ENCODE measurements at places on chromosomes 7 and 10. TPM values are rescaled to one million over a fixed set of nuclear protein-coding genes. Genes with fewer than 3 reads are reported as not detected.

Gene SAMD9L
- polyA plus RNA-seq = 7.7 TPM

Gene HOXA5
- polyA plus RNA-seq = 7.9 TPM

Gene CHAT
- not detected for polyA plus RNA-seq

Gene SFMBT2
- 8.6 TPM for polyA plus RNA-seq

Gene PRR15
- polyA plus RNA-seq = not detected

Gene CNTNAP2
- polyA plus RNA-seq = 7.6 TPM

Gene AFAP1L2
- 31.0 TPM for polyA plus RNA-seq

Gene ALOX5
- polyA plus RNA-seq = 0.50 TPM

Gene RBP4
- 3.8 TPM for polyA plus RNA-seq

DNA sequence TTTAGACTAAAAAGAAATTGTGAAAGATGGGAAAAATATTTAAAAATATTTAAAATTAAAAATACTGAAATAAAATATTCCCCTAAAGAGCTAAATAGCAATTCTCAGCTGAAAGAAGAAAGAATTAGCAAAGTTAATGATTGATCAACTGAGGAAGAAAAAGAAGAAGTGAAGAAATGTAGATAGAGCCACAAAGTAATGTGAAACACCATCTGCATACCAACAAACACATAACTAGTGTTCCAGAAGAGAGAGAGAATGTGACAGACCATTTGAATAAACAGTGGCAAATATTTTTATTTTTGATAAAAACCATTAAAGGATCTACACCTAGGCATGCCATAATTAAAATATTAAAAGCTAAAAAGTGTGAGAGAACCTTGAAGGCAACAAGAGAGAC lies 784.5 kb upstream of the ZWINT start:
- no peak for DNase-seq

- no peak for DNase-seq
Observed at GRCh38 chr7:112897839-112898431, 107.7 kb upstream of the TMEM168 start.

DNA sequence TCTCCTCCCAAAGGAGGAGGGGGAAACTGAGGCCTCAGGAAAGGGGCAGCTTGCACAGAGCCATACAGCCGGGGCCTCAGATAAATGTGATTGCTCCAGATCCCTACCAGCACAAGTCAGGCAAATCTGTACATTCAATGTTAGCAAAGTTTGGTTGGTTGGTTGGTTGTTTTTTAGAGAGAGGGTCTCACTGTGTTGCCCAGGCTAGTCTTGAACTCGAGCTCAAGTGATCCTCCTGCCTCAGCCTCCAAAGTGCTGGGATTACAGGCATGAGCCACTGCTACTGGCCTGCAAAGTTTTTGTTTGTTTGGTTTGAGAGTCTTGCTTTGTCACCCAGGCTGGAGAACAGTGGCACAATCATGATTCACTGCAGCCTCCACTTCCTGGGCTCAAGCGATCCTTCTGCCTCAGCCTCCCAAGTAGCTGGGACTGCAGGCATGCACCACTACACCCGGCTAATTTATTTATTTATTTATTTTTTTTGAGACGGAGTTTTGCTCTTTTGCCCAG lies 30.0 kb upstream of the TNRC18 start:
- DNase-seq = no peak

DNA sequence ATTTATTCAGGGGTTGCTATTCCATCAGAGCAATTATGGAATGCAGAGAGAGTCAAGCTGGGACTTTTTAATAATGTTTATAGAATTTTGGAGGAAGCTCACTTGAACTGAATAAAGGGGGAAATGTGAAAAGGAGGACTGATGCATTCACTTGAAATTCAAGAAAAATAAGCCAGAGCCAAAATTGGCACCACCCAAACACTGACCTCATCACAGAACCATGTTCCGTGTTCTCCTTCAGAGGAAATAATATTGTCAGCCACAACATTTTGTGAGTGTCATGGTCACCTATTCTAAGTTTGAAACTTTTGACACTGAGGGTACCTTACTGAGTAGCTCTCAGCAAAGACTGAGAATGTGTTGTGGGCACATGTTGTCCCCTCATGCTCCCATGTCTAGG lies 207.0 kb downstream of the ANK3 start:
- no peak for DNase-seq

- no peak for DNase-seq
Observed at GRCh38 chr10:43574906-43575305, 490 bp upstream of the ZNF239 start.

DNA sequence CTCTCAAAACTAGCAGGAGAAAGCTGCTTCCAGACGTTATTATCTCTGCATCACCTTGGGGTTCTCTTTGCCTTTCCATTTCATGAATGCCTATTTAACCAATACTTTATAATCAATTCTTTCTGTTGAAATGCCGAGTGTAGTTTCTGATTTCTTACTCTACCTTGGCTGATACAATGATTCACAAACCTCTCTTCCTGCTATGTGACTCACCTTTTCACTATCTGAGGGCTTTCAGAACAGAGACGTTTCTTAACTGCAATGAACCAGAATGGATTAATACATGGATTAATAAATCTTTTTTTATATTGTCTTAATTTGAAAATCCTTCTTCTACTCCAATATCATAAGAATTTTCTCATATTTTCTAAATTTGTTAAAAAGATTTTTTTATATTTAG lies 46.4 kb upstream of the ZNF746 start:
- DNase-seq = no peak

GRCh38 chr7:12788591-12788990 lies 101.2 kb downstream of the ARL4A start:
- no peak for DNase-seq

DNA sequence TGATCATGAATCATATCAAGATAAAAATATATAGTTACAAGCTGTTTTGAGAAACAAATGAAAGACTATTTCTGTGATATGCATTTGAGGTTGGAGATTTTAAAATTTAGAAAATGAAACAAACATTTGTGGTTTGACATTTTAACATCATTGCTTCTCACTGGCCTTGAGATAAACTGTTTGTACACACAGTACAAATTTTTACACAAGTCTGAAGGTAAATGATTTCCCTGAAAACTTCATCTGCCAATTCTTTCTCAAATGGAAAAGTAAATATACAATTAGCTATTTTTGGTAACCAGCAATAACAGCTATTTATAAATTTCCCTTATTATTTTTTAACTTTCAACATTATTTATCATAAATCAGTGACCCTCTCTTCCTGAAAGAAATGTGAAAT lies 38.6 kb downstream of the ZNF800 start:
- no peak for DNase-seq

GRCh38 chr7:96901822-96902445 lies 103.4 kb upstream of the DLX6 start:
- DNase-seq = no peak

DNA sequence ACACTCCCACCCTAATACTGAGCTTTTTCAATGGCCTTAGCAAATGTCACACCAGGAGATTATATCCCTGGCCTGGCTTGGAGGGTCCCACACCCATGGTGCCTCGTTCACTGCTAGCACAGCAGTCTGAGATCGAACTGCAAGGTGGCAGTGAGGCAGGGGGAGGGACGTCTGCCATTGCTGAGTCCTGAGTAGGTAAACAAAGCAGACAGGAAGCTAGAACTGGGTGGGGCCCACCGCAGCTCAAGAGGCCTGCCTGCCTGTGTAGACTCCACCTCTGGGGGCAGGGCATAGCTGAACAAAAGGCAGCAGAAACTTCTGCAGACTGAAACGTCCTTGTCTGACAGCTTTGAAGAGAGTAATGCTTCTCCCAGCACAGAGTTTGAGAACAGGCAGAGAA lies 338.9 kb upstream of the MBL2 start:
- DNase-seq = no peak

- DNase-seq = no peak
Observed at GRCh38 chr10:27470885-27471284, 33.2 kb upstream of the RAB18 start.

DNA sequence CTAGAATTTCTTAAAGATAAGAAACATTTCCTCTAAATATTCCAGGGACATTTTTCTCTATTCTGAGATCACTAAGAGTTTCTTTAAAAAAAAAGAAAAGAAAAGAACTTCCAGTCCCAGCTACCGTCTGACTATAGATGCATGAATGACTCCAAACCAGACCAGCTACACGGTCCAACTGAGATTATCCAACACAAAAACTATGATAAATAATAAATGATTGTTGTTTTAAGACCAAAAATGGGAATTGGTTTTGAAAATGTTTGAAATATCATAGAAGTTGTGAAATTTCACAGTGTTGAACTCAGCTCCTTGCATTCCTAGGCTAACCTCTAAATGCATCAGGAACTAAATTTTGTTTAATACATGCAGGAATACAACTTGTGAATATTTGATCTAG lies 1619.6 kb upstream of the LRRTM3 start:
- no peak for DNase-seq

- DNase-seq = no peak
Observed at GRCh38 chr7:70487428-70487827, 644.5 kb upstream of the GALNT17 start.

DNA sequence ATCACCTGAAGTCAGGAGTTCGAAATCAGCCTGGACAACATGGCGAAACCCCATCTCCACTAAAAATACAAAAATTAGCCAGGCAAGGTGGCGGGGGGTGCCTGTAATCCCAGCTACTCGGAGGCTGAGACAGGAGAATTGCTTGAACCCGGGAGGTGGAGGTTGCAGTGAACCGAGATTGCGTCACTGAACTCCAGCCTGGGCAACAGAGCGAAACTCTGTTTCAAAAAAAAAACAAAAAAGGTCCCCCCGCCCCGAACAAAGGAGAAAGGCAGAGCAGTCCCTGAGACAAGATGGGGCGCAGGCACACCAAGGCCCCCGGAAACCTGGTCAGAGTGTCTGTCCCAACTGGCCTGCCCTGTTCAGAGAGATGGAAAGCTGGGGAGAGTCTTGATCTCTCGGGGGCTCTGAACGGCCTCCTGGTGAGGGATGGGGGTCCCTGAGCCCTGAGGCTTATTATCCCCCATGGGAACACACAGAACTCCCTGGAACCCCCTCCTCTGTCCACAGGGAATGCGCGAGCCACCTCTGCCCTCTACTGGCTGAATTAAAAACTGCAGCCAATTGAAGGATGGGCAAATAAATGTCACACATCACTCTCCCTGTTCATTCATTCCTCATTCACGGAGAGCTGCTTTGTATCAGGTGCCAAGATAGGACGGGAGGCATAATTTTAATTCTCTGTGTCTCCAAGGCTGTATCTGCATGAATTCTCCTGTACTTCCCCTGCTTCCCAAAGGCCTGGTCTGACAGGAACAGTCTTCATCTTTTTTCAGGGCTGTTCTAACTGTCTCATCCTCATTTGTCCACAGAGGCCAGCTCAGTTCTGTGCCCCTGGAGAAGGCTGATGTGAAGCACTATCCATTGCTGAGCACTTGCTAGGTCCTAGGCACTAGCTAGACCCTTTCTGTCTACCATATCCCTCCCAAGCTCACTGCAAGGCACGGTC lies 28.9 kb downstream of the MAT1A start:
- DNase-seq = no peak

- DNase-seq = no peak
Observed at GRCh38 chr10:14225379-14225778, 105.3 kb downstream of the FRMD4A start.

- no peak for DNase-seq
Observed at GRCh38 chr10:84352251-84352842, 24.0 kb downstream of the CCSER2 start.

- no peak for DNase-seq
Observed at GRCh38 chr10:21084700-21085099, 187.6 kb upstream of the NEBL start.

Measured in muscle of back (tissue), 13 donors.